ENCODE measurements at places on chromosomes 11 and 22.
A peak's percentile ranks its signal among the peaks of the same experiment; 100 is the strongest.

GRCh38 chr22:20776624-20777405, 2.9 kb downstream of the SERPIND1 start:
- no peak for DNase-seq

DNA sequence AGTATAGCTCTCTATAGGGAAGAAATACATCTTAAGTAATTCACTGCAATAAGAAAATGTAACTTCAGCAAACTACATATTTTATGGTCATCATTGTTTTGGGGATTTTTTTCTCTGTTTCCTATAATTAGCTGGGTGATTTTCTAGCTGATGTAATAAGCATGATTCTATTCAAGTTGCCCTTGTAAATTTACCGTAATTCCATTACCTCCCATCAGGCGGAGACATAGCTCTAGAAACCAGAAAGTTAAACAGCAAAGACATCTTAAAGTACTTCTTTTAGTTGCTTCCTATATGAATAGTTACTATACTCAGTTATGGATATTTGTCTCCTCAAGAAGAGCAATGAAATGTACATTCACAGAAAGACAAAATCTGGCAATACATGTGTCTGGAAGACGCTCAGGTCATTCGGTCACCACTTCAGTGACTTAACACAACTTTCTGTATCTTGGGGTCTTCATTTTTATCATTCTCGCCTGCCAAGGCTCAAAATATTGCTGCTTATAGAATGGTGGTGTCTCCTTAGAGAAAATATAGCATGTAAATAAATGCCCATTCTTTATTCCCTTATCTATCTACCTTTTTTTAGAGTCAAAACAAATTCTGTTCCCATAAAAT, 239.9 kb upstream of the ZC3H12C start:
- no peak for DNase-seq

DNA sequence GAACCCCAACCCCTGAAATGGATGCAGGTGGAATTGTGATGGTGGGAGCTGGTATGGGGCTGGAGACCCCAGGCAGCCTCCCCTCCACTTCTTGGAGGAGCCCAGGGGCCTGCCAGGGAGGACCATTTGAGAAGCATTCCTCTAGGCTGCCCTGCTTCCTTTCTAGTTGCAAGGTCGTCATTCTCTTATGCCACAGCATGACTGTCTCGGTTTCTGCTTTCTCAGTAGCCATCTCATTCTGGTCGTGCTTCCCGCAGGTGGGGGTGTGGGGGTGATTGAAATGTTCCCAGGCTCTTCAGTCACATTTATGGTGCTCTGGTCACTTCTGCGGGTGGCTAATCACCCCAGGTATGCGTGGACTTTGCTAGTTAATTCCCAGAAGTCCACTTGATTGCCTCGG, 223.7 kb upstream of the TBCEL start:
- no peak for DNase-seq

DNA sequence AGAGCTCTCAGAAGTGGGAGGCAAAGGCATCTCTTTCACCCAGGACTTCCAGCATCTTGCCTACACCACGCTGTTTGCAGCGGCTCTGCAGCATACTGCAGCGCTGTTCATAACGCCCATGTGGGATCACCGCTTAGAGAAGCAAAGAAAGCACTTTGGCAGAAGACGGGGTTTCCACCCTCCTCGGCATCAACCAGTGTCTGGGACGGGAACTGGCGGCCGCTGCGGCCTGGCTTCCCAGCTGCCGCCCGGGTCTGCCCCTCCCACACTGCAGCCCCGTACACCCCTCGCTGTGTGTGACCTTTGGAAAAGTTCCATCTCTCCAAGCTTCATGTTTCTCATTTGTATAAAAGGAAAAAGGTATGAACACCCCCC, 545 bp upstream of the TIRAP start:
- peak; percentile 69 for DNase-seq

DNA sequence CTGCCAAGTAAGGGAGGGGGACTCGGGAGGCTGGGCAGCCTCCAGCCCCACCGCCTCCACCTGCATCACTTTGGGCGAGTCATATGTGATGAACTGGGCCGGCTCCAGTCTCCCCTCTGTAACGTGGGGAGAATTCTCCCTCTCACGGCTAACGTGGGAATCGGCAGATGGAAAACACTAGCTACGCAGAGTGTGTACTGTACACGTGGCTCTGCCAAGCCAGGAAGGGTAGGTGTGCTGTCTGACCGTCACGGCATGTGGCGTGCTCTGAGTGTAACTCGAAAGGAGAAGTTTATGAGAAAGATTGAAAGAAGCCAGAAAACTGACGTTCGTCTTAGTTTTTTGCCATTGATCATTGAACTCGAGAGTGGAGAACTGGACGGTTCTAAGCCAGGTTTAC, 13.7 kb downstream of the TRMU start:
- no peak for DNase-seq

GRCh38 chr11:119941636-119942411, 196.1 kb downstream of the TRIM29 start:
- DNase-seq = no peak

DNA sequence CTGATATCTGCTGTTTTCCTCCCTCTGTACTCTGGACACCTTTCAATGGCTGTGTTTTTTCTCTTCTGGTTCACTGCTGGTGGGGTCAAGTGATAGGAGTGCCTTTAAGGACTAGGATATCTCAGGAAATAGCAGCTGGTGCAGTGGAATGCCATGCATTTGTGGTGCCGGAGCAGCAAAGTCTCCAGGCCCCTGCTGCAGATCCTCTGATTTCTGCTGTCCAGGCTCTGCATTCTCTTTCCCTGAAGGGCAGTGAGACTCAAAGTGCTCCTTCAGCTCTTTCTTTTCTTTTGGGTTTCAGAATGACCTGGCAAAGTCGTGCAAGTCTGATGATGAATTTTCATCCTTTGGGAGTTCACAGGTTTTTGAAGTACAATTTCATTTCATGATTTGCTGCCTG, 774.3 kb downstream of the FAM181B start:
- DNase-seq = no peak

Data from Ammon's horn (tissue), 1 donor.